ENCODE measurements at places on chromosomes 7 and 10. TPM values are rescaled to one million over a fixed set of nuclear protein-coding genes. Genes with fewer than 3 reads are reported as not detected.
A peak's percentile ranks its signal among the peaks of the same experiment; 100 is the strongest.

DNA sequence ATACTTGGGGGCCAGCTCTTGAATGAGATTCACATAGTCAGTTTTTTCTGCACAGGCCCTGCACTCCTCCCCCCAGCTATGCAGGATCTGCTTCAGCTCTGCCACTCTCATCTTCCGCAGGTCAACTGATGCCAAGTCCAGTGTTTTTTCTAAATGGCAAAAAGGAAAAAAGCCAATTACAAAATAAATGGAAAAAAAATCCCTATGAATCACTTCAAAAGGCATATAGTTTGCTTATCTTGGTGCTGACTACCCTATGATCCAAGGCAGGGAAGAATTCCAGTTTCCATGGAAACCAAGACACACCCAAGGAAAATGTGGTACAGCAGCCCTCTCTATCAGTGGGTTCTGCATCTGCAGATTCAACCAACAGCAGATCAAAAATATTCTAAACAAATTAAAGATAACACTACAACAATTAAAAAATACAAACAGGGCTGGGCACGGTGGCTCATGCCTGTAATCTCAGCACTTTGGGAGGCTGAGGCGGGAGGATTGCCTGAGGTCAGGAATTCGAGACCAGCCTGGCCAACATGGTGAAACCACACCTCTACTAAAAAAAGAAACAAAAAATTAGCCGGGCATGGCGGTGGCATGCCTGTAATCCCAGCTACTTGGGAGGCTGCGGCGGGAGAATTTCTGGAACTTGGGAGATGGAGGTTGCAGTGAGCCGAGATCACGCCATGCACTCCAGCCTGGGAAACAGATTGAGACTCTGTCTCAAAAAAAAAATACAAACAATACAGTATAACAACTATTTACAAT is 17.6 kb downstream of the CDNF start:
- no peak for DNase-seq

DNA sequence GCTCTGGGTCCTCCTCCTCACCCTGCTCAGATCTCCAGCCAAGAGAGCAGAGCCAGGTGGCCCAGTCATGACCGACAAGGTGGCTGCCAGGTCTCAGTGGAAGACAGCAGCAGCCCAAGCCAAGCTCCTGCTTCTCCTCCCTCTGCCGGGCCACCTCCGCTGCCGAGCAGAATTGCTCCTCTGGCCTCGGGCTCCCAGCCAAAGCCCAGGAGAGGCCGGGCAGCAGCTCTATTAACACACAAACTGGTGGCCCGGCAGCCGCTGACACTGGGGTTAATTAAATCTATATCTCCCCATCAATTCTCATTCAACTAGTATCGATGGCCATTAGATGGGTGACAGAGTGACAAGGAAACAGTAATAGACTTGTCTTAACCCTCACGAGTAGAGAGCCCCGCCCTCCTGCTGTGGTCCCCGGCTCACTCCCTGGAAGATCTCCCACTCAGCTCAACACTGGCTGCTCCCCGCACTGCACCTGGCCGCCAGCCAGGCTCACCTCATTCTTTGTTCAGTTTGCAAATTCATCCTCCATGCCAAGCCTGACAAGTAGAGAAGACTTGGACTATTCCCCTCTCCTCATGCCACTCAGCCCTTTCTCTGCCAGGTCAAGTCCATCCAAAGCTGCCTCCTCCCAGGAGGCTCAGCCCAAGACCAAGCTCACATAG is 74.1 kb upstream of the UNC5B start:
- no peak for DNase-seq

- no peak for DNase-seq
Measured at GRCh38 chr10:99681553-99681952, 22.2 kb downstream of the ENTPD7 start.

- no peak for DNase-seq
Measured at GRCh38 chr10:6012121-6012905, 35.0 kb upstream of the IL15RA start.

Gene PNLIPRP2
- 0.74 TPM for total RNA-seq

DNA sequence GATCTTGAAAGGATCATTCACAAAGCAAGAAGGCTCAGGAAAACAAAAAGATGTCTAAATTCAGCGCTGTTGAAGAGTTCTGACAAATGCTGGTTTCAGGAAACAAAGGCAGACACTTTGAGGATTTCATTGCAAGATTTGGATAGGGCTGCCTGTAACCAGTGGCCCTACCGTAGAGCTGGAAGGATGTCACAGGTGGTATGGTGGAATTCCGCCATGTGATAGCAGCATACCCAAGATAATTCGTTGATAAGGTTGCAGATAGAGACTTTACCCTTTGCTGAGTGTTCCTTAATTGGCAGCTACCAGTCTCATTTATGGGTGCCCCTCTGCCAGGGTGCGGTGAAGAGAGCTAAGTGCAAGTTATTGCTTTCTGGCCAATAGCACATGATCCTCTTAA is 100.1 kb downstream of the WDR11 start:
- DNase-seq = peak; percentile 48

Gene CD36
- total RNA-seq = 0.34 TPM

GRCh38 chr7:26843705-26844104 is 20.7 kb downstream of the SKAP2 start:
- peak; percentile 13 for DNase-seq

DNA sequence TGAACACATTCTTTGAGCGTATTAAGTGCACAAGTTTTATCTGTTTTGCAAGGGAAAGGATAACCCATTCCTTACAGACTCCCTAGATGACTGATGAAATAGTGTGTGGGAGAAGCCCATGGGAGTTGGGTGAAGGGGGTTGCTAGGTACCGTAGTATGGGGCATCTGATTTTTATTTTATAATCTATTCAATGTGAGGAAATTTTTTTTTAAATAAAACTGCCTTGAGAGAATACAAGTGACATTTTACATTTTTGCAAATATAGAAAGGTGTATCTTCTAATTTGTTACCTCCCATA is 1.4 kb downstream of the BTAF1 start:
- DNase-seq = no peak

DNA sequence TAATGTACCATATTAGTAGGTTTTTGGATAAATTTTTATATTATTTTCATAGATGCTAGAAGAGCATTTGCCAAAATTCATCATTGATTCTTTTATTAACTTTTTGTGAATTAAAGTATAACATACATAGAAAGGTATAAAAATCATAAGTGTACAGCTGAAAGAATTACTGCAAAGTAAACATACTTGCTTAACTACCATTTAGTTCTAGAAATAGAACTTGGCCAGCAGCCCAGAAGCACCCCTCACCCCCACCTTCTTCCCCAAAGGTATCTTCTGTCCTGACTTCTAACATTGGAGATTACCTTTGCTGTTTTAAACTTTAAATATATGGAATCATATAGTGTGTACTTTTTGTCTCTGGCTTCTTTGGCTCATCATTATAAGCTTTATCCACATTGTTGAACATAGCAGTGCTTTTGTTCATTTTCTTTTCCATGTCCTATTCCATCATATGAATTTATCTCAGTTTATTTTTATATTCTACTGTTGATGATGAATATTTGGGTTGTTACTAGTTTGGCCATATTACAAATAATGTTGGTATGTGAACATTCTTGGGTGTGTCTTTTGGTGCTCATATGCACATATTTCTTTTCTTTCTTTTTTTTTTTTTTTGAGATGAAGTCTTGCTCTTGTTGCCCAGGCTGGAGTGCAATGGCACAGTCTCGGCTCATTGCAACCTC is 142.8 kb downstream of the ADK start:
- DNase-seq = no peak

DNA sequence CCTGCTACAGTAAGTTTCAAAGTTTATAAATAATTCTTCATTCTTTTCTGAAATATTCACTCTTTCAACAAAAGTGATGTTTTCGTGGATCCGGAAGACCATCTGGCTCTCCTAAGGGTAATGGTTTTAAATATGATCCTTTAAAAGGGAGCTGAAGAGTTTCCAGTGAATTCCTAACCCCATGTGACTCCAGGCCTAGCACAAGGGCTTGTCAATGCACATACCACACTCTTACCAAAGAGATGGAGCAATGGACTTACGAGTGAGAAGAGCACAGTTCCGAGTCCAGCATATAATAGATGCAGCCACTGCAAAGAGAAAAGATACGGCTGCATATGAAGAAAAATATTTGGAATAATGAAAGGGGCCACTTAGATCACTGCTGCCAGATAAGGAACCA is 32.1 kb upstream of the GATAD1 start:
- DNase-seq = no peak

Gene GRID2IP
- total RNA-seq = not detected

- DNase-seq = no peak
Measured at GRCh38 chr7:46568420-46569132, 647.5 kb upstream of the IGFBP3 start.

Gene OR6V1
- not detected for total RNA-seq

- no peak for DNase-seq
Measured at GRCh38 chr7:26857170-26857505, 7.3 kb downstream of the SKAP2 start.

DNA sequence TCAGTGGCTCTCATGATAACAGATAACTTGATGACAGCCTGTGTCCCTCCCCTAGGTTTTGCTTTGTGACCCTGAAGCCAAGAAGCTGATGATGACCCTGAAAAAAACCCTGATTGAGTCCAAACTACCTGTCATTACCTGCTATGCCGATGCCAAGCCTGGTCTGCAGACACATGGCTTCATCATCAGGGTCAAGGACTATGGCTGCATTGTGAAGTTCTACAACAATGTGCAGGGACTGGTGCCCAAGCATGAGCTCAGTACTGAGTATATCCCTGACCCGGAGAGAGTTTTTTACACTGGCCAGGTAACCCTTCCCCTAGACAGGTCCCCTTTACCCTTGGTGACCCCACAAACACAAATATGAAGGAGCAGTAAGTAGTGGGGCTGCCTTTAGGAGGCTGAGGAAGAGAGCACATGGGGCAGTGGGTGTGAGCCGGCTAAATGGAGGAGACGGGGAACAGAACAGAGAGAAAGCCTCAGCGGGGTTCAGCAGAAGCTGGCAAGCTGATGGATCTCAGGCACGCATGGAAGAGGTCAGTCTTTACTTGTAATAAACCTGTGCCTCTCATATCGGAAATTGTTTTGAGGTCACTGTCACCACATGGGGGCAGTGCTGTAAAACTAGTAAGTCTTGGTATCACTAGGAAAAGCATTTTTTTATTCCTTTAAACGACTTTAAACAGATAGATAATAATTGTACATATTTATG is 20.2 kb downstream of the PDCD11 start:
- DNase-seq = peak; percentile 59

Gene CALHM1
- total RNA-seq = 0.06 TPM

DNA sequence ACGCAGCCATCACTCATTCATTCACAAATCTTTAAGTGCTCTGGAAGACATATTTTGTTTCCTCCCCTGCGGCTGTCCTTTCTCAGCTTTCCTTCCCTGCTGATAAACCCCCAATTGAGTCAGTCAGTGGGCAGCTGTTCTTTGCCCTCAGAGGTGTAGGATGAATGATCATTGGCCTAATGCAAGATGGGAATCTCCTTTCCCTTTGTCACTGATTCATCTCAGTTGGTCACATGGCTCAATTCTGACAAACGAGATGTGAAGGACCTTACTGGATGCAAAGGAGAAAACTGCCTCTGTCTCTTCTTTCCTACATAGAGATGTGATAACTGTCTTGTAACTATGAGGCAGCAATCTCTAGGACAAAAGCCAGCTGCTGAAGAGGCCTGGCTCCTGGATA is 44.6 kb downstream of the COL28A1 start:
- DNase-seq = no peak

- DNase-seq = no peak
Measured at GRCh38 chr7:16850614-16851466, 30.9 kb downstream of the AGR3 start.

- no peak for DNase-seq
Measured at GRCh38 chr7:22793593-22794462, 28.8 kb downstream of the TOMM7 start.

Gene STEAP1B
- 3.0 TPM for total RNA-seq

DNA sequence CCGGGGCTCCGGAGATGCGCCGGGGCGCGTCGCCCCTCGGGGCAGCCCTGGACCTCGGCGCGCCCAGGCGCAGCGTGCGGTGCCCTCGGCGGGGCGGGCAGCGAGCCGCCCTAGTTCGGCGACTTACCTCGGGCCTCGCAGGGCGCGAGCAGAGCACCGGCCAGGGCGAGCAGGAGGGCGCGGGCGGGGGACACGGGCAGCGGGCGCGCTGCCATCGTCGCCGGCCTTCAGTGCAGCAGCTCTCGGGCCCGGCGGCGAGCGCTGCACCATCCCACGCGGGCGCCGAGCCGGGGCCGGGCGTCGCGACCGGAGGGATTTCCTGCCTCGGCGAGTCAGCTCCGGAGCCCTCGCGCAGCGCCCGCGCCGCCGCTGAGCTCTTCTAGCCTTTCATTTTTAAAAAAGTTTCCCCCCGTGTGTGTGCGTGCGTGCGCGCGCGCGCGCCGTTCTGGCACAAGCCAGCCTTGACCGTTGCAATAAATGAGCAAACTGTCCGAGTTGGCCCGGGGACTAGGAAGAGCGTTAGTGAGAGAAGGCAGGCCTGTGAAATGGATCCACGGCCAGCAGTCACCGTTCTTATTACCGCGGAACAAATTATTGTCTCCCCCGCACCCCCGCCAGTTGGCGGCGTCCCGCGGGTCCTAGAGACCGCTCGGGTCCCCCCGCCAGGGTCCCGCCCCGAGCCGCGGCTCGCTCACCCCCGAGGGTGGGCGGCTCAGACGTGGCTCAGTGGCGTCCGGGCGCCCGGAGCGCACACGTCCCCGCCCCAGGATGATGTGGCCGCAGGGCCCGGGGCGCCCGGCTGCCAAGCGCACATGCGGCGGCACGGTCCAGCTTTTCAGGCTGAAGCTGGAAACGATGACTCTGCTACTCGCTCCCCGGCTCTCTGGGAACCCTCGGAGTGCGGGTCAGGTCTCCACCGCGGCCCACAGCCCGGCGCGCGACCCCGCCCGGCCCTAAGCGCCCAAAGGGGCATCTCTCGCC is at the start of gene ADAM12:
ADAM12 (minus strand) TSS at position 547 of the 981 bp plus-strand sequence; CDS start at position 215, 332 bp downstream.
- DNase-seq = peak; percentile 61

- DNase-seq = no peak
Measured at GRCh38 chr10:78959217-78959923, 109.4 kb upstream of the ZMIZ1 start.

Data from neural progenitor cell (in vitro differentiated cells).